ENCODE measurements at places on chromosomes 4 and X.

DNA sequence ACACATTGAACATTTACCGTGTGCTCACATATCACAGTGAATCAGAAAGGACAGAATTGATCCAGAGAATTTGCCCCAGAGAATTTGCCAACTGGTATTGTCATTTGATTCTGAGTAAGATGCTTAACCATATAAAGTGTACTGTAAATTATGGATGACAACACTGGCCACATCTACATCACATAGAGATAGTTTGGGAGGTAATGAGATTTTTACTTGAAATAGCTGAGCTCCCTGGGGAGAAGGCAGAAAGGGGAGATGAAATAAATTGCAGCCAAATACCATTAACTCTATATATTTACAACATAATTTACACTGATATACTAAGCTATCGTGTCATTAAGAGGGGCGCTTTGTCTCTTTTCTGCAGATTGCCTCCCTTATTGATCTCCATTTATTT is 564.0 kb downstream of the KCNIP4 start:
- DNase-seq, result no peak

DNA sequence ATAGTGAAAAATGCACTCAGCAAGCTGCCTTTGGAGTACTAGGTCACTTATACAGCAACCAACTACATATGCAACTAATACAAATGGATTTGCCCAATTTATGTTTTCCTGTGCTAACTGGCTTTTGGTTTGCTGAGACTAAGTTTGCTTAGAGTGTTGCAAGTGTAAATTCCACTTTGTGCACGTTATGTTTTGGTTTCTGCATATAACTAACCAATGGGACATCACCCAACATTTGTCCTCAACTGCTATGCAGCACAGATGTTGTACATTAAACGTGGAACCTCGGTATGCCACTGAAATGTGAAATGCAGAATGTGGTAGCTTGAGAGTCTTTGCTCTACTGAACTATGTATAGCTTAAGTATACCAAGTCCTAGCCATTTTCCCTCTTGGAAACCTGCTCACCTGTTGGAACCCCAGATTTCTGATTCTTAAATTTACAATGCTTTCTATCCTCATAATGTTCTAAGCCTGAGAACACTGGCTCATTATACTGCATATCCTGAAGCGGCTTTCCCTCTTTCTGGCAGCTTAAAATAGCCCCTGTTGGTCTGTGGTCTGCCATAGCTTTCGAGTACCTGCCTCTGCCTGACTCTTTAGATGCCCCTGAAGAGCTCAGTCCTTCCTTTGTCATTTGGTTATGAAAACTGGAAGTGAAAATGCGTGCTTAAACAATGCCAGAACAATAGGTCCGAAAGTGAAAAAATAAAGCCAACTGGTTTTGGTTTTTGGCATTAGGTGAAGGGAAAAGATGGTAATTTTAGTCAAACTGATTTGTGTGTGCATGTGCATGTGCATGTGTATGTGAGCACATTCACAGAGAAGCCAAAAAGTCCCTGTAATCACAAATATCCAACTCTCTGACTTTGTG is 158.0 kb downstream of the SH2D1A start:
- no peak for DNase-seq

- DNase-seq, result no peak
Observed at GRCh38 chr4:70603856-70604255, 11.8 kb downstream of the AMBN start.

DNA sequence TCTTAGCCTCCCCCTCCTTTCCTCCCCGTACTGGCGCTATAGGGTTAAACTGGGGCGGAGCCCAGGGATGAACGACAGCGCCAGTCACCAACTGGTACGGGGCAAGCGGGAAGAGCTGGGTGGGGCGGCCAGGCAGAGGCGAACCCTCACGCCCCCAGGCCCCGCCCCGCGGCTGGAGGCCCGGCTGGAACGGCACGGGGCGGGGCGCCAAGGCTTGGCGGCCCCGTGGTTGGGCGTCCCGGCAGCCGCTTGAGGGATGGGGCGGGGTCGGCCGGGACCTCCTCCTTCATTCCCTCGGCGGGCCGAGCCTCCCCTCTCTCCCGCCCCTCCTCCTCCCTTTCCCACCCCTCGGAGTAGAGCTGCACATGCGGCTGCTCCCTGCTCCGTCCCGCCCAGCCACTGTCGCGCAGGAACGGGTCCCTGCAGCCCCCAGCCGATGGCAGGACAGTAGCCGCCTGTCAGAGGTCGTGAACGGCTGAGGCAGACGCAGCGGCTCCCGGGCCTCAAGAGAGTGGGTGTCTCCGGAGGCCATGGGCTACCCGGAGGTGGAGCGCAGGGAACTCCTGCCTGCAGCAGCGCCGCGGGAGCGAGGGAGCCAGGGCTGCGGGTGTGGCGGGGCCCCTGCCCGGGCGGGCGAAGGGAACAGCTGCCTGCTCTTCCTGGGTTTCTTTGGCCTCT is at the start of gene EDA:
Gene EDA, plus strand, starts transcription at position 335 of the 678 bp plus-strand sequence.
- DNase-seq, result peak; percentile 80

- DNase-seq, result no peak
Observed at GRCh38 chrX:70079870-70080269, 17.6 kb downstream of the OTUD6A start.

GRCh38 chrX:45743081-45743533 is 542.4 kb upstream of the DIPK2B start:
- DNase-seq, result peak; percentile 33

GRCh38 chr4:70772929-70773555 is 51.3 kb downstream of the RUFY3 start:
- DNase-seq, result peak; percentile 51

- no peak for DNase-seq
Observed at GRCh38 chr4:116982656-116983055, 102.7 kb downstream of the TRAM1L1 start.

- no peak for DNase-seq
Observed at GRCh38 chr4:144461906-144462305, 184.1 kb upstream of the HHIP start.

GRCh38 chr4:5724377-5724776 is 13.4 kb downstream of the EVC start:
- no peak for DNase-seq

DNA sequence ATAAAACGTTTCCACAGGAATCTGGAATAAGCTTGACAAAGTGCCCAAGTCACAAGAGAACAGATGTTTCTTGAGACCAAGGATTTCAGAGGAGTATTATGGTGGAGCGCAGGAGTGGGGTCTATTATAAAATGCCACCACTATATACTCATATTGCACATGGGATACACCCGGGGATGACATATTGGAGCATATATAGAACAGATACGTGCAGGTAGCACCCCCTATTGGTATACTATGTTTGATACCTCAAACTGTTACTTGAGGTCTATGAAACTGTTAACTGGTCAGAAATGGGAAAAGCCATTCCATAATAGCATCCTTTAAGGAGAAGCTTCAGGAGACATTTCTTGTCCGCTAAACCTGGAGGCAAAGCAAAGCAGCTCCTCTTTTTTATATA is 86.0 kb downstream of the PCYT1B start:
- peak; percentile 30 for DNase-seq

DNA sequence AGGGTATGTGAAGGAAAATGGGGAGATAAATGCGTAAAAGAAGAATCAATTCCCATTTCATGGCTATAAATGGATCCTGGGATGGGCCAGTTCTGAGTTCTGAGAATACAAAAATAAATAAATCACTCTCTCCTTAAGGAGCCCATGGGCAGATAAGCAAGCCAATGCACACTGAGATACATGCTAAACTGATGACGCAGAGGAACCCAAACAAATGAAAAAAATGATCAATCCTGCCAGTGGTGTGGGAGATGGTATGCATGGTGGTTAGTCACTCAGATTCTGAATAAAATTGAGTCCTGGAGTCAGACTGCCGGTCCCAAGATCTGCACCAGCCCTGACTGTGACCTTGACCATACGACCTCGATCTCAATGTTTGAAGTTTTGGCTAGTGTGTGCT is 59.7 kb downstream of the NEIL3 start:
- no peak for DNase-seq
